Activated naive CD4-positive, alpha-beta T cell treated with anti-CD3 and anti-CD28 coated beads for 36 hours (primary cell): ENCODE measurements at places on chromosomes 1 and 21. TPM values are rescaled to one million over a fixed set of nuclear protein-coding genes. Genes with fewer than 3 reads are reported as not detected.
A peak's percentile ranks its signal among the peaks of the same experiment; 100 is the strongest.

GRCh38 chr1:239538239-239538988, 152.0 kb downstream of the CHRM3 start:
- DNase-seq = no peak

NBPF4 gene
- total RNA-seq = not detected

HNRNPR gene
- total RNA-seq = 208 TPM

ADAM30 gene
- total RNA-seq = not detected

- no peak for DNase-seq
These were observed 28.0 kb downstream of the RASAL2 start for GRCh38 chr1:178121883-178122282.

DNA sequence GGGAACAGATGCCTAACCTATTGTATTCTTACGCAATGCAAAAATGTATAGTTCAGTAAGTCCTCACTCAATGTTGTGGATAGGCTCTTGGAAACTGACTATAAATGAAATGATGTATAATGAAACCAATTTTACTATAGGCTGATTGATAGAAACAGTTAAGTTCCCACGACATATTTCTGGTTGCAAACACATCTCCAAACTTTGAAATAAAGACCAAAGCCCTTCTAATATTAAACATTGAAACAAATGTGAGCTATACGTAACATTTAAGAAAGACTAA, 29.1 kb downstream of the MAP3K21 start:
- no peak for DNase-seq

HTR6 gene
- total RNA-seq = 0.19 TPM

ZNF669 gene
- 8.4 TPM for total RNA-seq

SLC6A9 gene
- 11.1 TPM for total RNA-seq

DNA sequence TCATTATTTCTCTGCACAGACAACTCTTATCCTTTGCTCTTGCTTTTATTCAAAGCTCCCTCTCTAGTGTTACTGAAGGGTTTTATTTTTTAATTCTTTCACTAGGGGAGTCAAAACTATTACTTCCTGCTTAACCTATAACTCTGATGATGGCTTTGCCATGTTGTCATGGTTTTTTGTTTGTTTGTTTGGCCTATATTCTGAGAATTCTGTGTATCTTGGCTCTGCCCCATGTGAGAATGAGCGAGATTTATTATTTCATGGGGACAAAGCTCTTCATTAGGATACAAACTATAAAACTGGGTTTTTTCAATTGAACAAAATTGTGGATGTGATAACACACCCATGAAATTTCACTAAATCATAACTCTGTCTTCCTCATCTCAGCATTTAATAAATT, 190.5 kb upstream of the C1orf105 start:
- no peak for DNase-seq

- DNase-seq = no peak
These were observed at the start of gene B3GALT5 for GRCh38 chr21:39612233-39613040. Gene B3GALT5, plus strand, starts transcription at chr21:39612940. Its CDS starts 47,620 bp downstream, at chr21:39660560.

CFAP45 gene
- 2.1 TPM for total RNA-seq

- DNase-seq = no peak
These were observed 8.9 kb upstream of the CD55 start for GRCh38 chr1:207312604-207312920.

DNA sequence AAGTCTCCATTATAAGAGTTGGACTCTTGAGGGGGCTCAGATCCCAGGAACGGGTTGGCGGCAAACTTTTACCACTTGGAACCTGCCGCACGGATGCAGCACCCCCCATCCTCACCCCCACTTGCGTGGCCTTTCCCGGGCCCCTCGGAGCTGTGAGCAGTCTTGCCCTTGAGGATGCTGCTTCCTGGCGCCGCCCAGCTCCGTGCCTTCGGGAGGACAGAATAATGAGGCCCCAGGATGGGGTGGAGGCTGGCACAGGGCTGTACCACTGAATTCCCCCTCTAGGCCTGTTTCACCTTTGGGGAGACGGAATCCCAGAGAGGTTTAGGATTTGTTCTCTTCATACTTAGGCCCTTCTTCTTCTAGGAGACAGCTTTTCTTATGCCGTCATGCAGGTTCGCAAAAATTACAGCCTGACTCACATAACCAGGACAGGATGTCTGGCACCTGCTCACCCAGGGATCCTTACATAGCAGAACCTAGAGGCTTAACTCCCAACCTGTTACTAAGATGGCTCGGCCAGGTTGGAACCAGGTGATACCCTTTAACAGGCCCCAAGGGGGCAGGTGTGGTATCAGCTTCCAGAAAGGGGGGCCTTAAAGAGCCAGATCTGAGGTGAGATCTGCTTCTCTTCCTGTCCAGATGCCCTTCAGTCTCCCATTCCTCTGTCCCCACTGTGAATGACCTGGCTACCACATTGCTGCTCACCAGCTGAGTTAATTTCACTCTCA, 1.5 kb downstream of the TRNP1 start:
- no peak for DNase-seq

- no peak for DNase-seq
These were observed 346.4 kb upstream of the AJAP1 start for GRCh38 chr1:4307911-4308545.

GRCh38 chr1:34750610-34751009, 4.2 kb upstream of the GJB5 start:
- no peak for DNase-seq

- DNase-seq = no peak
These were observed 5.2 kb downstream of the TTLL10 start for GRCh38 chr1:1178794-1179331.

GRCh38 chr1:18739897-18740296, 109.3 kb downstream of the PAX7 start:
- no peak for DNase-seq

DNA sequence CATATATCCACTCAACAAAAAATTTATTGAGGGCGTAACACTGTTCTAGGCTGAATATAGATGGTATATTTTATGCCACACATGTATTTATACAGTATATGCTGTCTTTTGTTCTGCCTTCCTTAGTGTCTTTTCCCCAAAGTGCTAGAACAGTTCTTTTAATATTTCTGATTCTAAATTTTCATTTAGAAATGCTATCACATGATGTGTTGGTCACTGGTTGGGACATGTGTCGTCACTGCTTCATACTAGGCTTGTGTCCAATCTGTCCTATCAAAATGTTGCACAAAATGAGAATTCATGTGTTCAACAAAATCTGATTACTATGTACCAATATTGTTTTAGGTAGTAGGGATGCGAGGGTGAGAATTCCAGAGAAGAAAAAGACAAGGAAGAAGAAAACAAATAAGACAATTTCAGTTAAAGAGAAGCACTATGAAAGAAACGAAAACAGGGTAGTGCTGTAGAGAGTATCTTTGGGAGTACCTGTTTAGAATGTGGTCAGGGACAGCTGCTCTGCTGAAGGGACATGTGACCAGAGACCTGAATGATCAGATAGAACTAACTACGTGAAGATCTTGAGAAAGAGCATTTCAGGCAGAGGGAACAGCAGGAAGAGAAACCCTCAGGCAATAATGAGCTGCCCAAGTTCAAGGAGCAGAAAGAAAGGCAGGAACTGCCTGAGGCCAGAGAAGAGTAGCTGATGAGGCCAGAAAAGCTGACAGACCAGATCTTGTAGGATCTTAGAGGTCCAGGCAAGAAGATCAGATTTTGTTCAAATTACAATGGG, 1.3 kb downstream of the KMO start:
- DNase-seq = no peak

AP4B1 gene
- 40.2 TPM for total RNA-seq

TNNI3K gene
- 0.40 TPM for total RNA-seq

- no peak for DNase-seq
These were observed 10.1 kb upstream of the MATN1 start for GRCh38 chr1:30733493-30733892.

KLHDC8A gene
- not detected for total RNA-seq

DNA sequence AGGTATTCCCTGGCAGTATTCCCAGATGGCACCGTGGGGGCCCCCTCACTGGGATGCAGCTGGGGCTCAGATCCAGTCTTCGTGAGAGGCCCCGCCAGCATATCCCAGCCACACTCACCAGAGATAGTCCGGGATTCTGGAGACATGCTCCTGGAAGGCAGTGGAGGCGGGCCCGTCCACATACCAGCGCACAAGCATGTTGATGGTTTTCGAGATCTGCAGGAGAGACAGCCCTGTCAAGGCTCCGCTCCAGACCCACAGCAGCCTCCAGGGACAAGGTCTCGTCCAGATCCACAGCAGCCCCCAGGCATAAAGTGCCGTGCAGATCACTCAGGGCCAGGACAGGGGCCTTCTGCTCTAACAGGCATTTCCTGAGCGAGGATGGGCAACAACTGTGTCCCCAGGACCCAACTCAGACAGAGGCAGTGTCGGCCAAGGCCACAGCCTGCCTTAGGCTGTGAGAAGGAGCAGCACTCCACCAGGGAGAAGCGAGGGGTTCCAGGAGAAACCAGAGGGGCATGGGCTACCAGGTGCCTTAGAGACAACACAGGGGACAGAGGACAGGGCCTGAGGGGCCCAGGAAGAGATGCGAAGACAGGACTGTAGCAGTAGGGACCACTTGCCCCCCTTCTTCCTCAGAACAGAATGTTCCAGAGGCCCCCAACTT, 14.8 kb downstream of the LSS start:
- no peak for DNase-seq

AHCTF1 gene
- 38.8 TPM for total RNA-seq

- DNase-seq = no peak
These were observed 74.9 kb downstream of the SLC66A1 start for GRCh38 chr1:19387045-19387467.

GRCh38 chr1:41268154-41268770, 26.2 kb upstream of the SCMH1 start:
- DNase-seq = peak; percentile 77

- no peak for DNase-seq
These were observed 110.4 kb upstream of the C1orf21 start for GRCh38 chr1:184276416-184276815.

- no peak for DNase-seq
These were observed 34.4 kb downstream of the WNT4 start for GRCh38 chr1:22108339-22109105.

- DNase-seq = no peak
These were observed 6.7 kb downstream of the WNT2B start for GRCh38 chr1:112515311-112516009.

DNA sequence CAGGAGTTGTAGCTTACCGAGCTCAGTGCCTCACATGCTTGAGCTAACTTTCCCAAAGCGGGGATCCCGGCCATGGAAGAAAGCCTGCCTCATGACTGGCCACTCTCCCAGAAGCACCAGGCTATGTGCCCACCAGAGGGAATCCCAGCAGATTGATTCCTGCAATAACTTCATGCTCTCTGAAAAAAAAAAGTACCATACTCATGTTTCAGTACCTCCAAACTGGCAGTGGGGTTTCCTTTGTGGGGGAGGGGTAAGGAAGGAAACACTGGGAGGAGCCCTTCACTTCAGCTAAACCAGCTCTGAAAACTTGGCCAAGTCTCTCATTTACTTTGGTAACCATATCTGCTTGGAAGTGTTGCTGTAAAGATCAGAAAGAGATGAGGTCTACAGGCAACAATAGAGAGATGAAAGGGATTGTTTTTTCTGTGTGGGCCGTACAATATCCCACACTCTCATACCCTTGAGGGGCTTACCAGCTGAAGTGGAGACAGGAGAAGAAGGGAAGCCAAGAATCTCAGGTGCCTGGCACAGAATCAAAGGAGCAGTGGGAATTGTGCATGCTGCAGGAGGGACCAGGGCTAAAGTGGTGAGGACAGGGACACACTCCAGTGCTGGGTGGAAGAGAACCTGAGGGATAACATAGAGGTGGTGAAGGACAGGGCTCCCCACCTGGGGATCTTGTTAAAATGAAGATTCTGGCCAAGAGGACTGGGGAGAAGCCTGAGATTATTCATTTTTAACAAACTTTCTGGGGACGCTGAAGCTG, 42.4 kb upstream of the TACSTD2 start:
- no peak for DNase-seq

- DNase-seq = peak; percentile 4
These were observed 26.4 kb downstream of the COL6A2 start for GRCh38 chr21:46124083-46124925.

GRCh38 chr1:16449065-16449464, 8.5 kb downstream of the NECAP2 start:
- DNase-seq = no peak

- DNase-seq = no peak
These were observed at the start of gene ATP1A2 for GRCh38 chr1:160115545-160116282. Gene ATP1A2, plus strand, starts transcription at chr1:160115759. Its CDS starts 103 bp downstream, at chr1:160115862.

DNA sequence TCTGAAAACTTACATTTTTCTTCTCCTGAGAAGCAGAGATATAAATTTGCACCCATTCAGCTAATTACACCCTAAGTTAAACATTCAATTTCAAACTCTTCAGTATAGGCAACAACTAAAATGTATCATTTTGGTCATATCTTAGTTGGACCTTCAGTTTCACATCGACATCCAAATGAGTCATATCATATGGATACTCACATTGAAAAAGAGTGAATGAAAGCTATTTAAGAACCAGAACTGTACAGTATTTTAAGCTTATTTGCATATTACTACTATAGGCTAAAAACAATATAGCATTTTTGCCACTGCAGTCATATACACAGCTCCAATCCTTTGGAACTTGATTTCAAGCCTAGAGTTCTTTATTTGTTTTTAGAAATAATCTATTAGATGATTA, 33.6 kb downstream of the USP25 start:
- no peak for DNase-seq

DNA sequence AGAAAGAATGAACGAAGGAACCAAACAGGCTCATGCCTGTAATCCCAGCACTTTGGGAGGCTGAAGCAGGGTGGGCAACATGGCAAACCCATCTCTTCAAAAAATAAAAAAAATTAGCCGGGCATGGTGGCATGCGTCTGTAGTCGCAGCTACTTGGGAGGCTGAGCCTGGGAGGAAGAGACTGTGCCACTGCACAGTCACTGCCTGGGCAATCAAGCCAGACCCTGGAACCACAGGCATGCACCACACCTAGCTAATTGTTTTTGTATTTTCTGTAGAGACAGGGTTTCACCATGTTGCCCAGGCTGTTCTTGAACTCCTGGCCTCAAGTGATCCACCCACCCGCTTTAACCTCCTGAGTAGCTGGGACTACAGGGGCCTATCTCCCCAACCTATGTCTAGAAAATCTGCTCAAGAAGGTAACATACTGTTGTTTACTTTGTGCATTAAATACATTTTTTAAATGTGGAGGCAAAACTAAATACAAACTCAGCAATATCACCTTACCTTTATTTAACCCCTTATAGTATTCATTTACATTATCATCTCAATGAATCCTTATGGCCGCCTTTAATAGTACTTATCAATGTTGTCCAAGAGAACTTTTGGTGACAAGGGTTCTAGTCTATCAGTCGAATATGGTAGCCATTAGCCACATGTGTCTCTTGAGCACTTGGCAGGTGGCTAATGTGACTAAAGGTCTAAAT, 2.7 kb downstream of the KHDC4 start:
- no peak for DNase-seq

CMPK1 gene
- 105 TPM for total RNA-seq

- DNase-seq = no peak
These were observed 201.1 kb downstream of the MATN1 start for GRCh38 chr1:30522031-30523004.

PBX1 gene
- total RNA-seq = 0.31 TPM

MROH7 gene
- 0.10 TPM for total RNA-seq
